Stimulated activated CD8-positive, alpha-beta memory T cell treated with anti-CD3 and anti-CD28 coated beads, Interleukin-4, amount 100 ng/mL, for 1 hour (primary cell): ENCODE measurements at places on chromosomes 3 and 15.

DNA sequence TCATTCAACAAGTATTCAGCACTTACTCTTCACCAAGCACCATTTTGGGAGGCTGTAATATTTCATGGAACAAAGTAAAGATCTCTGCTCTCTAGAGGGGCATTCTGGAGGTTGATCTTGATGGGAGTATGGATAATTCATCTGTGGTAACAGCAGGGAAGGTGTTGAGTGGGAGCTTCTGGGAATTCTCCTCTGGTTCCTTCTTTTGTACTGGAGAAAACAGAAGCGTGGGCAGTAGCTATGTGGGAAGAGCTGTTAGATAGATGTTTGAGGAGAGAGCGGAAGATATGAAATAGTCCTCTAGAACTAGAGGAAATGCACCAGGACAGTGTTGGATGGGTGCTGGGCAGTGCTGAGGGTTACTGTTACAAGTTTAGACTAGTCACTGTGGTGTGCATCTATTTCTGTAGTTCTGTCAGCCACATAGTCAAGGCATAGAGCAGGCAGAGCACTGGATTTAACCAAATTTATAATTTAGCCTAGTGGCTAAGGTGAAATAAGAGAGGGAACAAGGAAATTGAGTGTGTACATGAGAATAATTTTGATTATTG lies 9.6 kb downstream of the NMD3 start:
- DNase-seq: no peak

DNA sequence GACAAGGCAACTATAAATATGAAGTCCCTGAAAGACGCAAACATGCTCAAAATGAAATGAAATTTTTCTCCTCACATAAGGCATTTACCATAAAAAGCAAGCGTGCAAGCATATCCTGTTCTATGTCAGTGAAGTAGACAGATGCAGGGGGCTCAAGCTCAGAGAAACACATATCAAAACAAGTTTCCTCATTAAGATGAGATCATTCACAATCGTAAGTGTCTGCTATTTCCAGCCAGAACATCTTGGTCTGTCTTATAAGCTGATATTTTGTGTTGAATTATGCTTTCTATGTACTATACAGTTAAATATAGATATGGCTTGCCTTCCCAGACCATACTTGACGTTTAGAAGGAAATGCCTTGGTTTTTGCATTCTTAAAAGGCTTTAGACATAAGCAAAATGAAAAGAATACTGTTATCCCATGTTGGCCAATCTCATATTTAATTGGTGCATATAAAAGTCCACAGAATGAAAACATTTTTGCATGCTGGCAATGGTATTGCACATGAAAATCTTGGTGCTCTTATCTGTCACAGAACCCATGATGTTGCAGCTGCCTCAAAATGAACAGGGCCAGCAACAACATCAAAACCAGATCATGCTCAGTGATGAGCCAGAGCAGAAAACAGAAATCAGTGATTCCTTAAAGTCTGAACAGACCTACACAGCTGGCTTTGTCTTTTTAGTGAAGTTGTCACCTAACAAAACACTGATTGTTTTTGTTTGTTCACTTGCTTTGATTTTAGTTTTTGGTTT lies 65.4 kb downstream of the SIDT1 start:
- DNase-seq: no peak

DNA sequence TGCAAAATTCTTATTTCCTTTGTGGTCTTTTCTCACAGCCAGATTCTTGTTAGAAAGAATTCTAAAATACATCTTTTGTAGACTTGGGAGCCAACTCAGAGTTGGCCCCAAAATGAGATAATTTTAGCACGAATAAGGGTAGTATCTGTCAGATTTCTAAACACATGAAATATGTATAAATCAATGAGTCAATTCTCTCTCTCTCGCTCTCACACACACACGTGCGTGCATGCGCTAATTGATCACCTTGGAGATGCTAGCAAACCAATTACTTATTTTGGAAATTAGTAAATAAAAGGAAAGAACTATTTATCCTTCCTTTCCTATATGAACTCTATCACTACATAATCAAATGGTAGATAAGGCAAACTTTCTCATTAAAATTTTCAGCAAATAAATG lies 32.9 kb upstream of the PIK3R4 start:
- DNase-seq: no peak

GRCh38 chr3:194312186-194312742 lies 38.9 kb downstream of the CPN2 start:
- DNase-seq: no peak

- no peak for DNase-seq
Measured at GRCh38 chr3:150426292-150426691, 18.2 kb downstream of the TSC22D2 start.

DNA sequence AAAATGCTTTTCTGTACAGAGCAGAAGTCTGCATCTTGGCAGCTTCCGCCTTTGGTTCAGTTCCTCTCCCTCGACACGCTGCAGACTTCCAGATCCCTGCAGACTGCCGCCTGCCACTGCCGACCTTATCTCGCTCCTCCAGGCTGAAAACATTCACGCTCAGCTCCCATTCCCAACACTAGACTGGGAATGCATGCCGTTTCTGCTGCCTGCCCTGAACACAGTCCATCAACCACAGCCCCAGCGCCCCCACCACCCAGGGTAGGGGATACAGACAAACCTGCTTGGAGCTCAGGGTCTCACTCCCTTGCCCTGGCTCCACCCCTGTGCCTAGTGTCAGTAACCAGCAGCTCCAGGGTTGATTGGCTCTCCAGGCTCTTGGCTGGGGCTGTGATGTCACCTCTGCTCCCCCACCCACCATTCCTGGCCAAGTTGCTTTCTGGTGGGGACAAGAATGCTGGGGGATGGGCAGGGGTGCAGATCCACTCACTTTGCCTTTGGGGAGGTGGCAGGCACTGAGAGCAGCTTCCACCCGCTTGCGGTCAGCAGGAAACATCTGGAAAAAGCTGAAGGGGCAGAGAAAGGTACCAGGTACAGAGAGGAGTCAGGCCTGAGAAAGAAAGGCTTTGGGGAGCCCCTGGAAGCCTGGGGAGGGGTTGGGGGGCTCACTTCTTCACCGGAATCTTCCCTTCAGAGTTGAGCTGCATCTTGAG lies 6.1 kb downstream of the PLCB2 start:
- no peak for DNase-seq

DNA sequence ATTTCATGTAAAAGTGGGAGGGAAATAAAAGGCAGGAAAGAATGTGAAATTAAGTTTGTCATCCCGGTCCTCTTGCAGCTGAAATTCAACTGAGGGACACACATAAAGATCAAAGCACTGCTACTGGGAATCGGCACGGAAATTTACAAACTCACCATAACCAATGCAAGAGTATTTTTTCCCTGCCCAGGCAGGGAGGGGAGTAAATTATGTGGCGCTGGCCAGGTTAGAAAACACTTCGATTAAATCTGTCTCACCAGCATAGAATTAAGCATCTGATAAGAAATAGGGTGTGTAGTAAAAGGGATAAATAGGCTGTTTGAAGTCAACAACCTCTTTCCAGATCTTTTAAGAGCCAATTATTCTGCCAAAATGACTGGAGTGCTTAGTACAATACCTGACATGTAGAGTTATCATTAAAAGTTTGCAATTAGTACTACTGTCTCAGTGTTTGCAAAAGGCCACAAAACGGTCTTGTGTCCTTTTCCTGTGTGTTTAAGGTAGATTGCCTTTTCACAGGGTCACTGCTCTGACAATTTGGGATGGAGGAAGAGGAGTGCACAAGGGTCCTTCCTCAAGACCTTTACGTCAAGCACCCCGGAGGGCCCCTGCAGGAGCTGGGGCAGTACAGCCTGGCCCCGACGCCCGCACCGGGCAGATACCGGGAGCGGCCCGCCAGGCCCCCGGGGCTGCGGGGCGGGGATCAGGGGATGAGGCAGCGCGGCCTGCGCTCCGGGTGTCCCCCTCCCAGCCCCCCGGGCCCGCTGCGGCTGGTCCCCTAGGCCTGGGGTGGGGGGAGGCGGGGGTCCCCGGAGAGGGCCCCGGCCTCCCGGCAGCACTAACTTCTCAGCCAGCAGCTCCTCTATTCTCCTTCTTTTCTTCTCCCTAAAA lies 651 bp downstream of the UBA3 start:
- DNase-seq: no peak

DNA sequence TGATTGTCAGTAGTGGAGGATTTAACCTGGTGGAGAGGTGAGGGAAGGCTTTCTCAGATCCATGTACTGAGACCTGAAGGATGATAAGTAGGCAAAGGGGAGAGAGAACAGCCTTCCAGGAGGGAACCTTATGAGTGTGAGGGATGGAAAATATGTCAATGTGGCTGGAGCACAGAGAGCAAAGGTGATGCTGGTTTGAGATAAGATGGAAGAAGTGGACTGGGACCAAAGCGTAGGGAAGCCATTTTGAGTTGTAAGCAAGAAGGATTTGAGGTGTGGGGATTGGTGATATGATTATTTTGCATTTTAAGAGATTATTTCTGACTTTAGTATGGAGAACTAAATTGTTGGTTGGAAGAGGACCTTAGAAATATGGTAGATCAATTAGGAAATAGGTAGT lies 3.9 kb downstream of the FBXO45 start:
- no peak for DNase-seq

- no peak for DNase-seq
Measured at GRCh38 chr3:5569152-5569551, 381.6 kb downstream of the EDEM1 start.

GRCh38 chr15:60720493-60721256 lies 241.7 kb upstream of the ICE2 start:
- no peak for DNase-seq
